ENCODE measurements at places on chromosomes 1 and 21.

- DNase-seq: no peak
Observed at GRCh38 chr1:184388319-184388889, 1.6 kb downstream of the C1orf21 start.

GRCh38 chr21:46183910-46184624 is at the start of gene SPATC1L:
SPATC1L (minus strand) TSS chr21:46184459; CDS start chr21:46182816, 1,643 bp downstream.
- peak; percentile 33 for DNase-seq

DNA sequence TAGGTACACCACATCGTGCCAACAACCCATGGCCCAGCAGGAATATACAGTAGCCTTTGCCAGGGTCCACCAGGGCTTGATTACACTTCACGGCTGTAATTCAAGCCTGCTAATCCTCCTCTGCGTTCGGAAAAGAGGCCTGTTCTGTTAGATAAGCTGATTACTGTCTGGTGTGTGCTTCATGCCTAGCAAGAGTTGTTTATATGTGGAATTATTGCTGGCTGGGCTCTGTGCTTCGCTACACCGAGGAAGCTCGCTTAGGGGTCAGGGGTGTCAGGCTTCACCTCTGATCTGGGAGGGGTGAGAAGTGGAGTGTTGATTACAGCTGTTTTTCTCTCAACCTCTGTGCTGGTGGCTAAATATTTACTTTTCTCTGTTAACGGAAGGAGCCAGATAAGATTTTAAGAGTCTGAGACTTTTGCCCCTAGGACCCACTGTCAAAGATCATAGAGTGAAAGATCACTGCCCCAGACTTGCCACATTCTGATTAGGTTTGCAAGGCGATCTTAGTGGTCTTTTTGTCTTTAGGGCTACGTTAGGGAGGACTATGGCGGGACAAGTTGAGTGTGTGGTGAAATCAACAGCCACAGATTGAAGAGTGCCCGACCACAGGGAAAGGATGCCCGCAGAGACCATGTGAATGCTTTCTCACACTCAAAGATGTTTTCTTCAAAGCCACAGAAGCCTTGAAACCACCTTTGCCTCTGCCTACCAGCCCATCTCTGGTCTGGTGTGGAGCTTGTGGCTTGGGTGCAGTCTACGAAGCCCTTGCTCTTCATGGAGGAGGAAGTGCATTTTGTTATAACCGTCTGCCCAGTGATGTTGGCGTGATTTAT is 216.1 kb downstream of the PBX1 start:
- no peak for DNase-seq

DNA sequence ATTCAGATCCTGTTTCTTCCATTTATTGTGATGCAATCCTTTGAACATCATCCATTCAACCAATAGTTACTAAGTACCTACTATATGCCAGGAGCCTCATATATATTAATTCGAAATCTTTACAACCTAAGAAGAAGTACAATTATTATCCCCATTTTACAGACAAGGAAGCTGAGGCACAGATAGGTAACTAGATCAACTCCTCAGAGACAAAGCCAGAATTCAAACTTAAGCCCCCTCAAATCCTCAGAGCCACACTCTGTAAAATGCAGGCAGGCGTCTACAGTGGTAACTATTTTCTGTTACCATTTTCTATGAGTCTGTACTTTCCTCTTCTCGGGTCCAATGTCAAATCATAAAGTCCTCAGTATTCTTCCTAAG is 107.9 kb downstream of the SLC45A1 start:
- DNase-seq: no peak

- no peak for DNase-seq
Observed at GRCh38 chr1:18572022-18572880, 58.4 kb upstream of the PAX7 start.

DNA sequence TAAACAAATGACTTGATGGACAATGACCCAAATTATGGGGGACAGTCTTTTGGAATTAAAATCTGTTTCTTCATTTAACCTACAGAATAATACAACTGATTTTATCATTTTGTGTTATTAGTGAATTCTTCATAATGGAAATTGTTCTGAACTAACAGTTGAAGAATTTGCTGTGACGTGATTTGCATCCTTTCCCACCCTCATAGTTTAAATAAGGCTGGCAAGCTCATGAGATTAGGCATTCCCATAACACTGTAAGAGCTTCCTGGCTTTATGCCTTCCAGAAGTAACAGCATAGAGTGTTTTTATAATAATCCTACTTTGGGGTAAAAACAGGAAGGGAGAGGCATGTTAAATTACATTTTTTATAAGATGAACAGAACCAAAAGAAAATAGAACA is 95.7 kb downstream of the ATP6V1G3 start:
- DNase-seq: no peak

- DNase-seq: peak; percentile 93
Observed at GRCh38 chr1:19010995-19011844, 54.7 kb upstream of the IFFO2 start.

DNA sequence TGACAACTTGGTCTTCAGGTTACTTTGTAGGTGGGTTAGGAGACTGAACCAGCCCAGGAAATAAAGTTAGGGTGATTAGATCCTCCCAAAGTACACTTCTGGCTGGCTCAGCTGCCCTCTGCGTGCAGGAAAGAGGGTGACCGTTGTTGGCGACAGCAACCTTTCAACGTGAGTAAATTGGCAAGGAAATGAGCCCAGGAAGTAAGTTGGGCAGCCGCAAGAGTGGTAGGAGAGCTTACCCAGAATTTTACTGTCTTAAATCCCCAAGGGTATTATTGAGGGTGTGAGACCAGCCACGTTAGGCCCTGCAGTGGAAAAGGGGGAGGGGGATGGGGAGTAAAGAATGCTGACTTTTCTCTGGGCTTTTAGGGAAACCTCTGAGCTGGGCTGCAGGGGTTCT is 1.6 kb downstream of the TENT5C start:
- DNase-seq: peak; percentile 68

GRCh38 chr1:35215346-35215745 is 22.4 kb upstream of the SFPQ start:
- DNase-seq: no peak

DNA sequence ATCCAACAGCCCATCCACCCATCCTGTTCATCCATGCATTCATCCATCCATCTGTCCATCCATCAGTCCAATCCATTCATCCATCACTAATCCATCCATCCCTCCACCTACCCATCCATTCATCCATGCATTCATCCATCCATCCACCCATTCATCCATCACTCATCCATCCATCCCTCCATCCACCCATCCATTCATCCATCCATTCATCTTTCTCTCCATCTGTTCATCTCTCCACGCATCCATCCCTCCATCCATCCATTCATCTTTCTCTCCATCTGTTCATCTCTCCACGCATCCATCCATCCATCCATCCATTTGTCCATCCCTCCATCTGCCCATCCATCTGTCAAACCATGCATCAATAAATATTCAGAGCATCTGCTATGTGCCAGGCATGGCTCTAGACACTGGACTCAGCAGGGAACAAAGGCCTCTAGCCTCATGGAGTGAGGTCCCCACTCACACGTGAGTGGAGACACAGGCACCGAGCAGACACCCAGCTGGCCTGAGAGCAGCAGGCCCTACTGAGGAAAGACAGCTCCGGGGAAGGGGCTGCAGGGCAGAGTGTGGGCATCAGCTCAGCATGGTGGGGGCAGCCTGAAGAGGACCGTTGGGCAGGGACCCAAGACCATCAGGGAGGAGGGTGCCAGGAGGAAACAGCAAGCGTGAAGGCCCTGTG is 9.6 kb downstream of the KRTAP10-1 start:
- no peak for DNase-seq

DNA sequence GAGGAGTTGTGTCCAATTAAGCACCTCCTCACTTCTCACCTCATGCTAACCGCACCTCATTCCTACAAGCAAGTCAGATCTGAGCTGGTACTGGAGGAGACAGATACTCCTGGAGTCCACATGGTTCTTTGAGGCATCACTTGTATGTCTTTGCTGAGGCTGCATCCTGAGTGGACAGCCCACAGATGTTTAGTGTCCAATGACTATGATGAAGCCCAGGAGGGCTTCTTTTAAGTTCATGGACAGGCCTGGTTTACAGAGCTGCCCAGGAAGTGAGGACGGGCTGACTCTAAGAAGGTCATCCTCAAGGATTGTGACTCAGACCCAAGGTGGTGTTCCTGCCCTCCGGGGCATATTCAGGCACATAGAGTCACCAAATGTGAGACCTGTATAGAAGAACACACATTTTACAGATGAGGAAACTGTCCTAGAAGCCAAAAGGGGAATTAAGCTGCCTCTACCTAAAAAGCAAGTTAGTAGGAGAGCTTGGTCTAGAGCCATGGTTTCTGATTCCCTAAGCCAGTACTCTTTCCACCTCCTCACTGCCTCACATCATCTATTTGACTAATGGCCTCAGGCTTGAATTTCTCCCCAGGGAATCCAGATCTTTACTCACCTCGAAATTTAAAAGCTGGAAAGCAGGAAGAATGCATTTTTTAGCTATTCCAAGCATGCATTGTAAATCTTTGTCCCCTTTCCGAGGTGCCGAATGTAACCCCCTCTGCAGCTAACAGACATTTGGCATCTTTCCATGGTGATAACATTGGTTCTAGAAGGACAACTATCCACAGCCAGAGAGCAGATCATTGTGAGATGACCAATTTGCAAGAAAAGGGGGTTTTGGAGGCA is 228.1 kb downstream of the OMA1 start:
- no peak for DNase-seq

DNA sequence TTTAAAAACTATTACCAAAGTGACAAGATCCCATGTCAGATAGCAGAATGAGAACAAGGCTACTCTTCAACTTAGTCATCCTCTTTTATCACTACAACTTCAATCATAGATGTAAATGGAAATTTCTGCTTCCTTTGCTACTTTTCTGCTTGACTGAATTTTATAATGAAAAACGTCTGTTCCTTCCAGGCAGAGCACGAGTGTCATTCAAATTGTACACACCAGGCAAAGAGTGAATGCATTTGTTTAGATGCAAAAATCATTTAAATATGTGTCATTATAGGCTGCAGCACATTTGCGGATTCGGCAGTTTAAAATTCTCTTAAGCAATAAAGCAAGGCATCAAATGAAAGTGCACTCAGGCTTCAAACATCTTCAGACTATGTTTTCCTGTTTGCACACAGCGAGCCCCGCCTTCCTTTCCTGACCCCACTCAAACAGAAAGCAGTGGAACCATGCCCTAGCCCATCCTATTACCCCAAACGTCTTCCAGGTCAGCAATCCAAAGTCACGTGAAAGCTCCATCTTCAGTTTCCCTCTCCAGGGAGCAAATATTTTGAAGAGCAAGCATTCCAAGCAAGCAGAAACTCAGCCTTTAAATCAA is 99.6 kb downstream of the APP start:
- peak; percentile 39 for DNase-seq

- DNase-seq: no peak
Observed at GRCh38 chr1:213997038-213997771, 9.4 kb downstream of the PROX1 start.

GRCh38 chr1:54614024-54614423 is 9.3 kb downstream of the FAM151A start:
- no peak for DNase-seq

- DNase-seq: peak; percentile 92
Observed at GRCh38 chr1:116769561-116769977, 15.3 kb downstream of the CD2 start.

GRCh38 chr21:35206141-35207125 is 157.3 kb upstream of the RUNX1 start:
- DNase-seq: no peak

DNA sequence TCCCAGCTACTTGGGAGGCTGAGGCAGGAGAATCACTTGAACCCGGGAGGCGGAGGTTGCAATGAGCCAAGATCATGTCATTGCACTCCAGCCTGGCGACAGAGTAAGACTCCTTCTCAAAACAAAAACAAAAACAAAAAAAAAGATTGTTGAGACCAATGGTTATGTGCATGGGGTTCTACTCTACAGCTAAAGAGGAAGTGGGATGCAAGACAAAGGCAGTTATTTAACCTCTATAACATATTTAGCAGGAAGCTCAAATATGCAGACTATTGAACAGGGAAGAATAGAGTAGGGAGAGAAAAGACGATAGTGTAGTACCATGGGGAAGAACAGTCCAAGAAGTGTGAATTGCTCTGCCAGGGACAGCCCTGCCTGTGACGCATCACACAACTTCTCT is 227.7 kb downstream of the SMYD3 start:
- DNase-seq: no peak

DNA sequence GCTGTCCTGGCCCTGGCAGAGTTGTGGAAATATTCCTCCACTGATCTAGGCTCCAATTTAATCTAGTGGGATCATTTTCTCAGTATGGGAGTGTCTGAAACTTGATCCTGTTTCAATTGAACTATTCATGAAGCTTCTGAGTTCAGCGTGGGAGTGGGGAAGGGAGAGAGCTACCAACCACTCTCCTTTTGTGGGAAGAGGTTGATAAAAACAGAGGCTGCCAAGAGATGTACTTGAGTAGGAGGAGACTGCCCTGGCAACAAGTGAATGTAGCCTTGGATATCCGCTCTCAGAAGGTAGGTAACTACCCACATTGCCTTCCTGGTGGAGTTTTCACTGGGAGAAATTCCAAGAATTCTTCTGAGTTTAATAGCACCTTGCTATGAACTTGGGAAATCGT is at the start of gene CTXND2:
CTXND2 (plus strand) TSS at position 119 of the 400 bp plus-strand sequence. CDS start 25,179 bp downstream, outside the sequence.
- no peak for DNase-seq

GRCh38 chr21:44648557-44649311 is 2.5 kb downstream of the KRTAP10-11 start:
- DNase-seq: no peak

DNA sequence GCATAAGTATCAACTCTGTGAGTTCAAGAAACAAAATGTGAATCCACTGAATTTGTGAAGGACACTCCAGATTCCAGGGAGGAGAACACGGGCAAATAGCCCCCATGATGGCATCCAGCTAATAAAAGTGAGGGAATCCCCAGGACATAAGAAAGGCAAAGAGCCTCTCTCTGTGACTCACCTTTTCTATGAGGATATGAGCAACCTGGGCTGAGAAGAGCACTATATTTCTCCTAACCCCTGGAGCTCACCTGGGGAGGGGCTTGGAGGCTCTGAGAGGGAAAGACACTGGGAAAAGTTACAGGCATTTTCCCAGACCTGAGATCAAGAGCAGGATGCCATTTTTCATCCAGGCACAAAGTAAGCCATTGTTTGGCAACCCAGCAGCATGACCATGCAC is 1298.8 kb downstream of the PLA2G4A start:
- DNase-seq: no peak

DNA sequence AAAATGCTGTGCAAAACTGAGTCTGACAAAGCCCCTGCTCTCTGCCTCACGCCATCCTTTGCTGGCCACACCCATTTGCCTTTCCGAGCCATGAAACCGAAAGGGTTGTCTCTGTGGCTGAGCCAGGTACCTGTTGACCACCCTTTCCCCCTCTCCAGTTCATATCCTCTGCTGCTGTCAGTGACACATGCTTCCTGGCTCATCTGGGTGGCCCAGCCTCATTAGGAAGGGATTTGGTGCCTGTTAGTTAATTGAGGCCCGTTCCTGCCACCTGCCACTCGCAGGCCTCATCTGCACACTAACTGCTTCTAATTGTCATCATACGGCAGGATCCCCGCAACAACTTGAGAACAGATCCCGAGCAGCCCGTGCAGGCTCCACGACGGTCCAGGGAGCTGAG is 79.2 kb downstream of the OLIG1 start:
- DNase-seq: no peak

- no peak for DNase-seq
Observed at GRCh38 chr1:162177126-162177525, 107.6 kb downstream of the NOS1AP start.

- DNase-seq: no peak
Observed at GRCh38 chr1:112754116-112754628, 39.0 kb upstream of the PPM1J start.

- DNase-seq: no peak
Observed at GRCh38 chr1:1832166-1832565, 53.9 kb upstream of the NADK start.

Measured in activated CD4-positive, alpha-beta T cell treated with anti-CD3 and anti-CD28 coated beads, Interleukin-2, Interleukin-4, amounts not matched to agents 100 ng/mL and 50 ng/mL, durations not matched to agents 16 hours and 8 hours (primary cell).